ENCODE measurements at places on chromosomes 6 and 20.

DNA sequence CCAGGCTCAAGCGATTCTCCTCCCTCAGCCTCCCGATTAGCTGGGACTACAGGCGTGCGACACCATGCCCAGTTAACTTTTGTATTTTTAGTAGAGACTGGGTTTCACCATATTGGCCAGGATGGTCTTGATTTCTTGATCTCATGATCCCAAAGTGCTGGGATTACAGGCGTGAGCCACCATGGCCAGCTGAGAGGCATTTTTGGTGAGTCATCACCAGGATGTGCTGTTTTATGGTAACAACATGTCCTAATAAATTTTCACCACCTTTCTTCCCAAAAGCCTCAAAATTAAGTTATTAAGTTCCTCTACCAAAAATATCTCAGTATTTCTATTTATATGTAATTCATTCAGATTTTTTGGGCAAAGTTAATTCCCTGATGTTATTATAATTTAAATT lies 53.5 kb downstream of the COL21A1 start:
- no peak for DNase-seq

- DNase-seq: no peak
These were observed 210.8 kb downstream of the CDKAL1 start for GRCh38 chr6:20744911-20745557.

GRCh38 chr20:46302106-46302505 lies 6.2 kb downstream of the CDH22 start:
- no peak for DNase-seq

- no peak for DNase-seq
These were observed 505.8 kb upstream of the MARCKS start for GRCh38 chr6:113351173-113351834.

- DNase-seq: no peak
These were observed 72.6 kb upstream of the ZNF184 start for GRCh38 chr6:27545271-27546046.

All from prostate gland (tissue), 2 donors.